Stimulated activated CD4-positive, alpha-beta T cell treated with anti-CD3 and anti-CD28 coated beads, Interleukin-2, amount 100 ng/mL, for 48 hours (primary cell): ENCODE measurements at places on chromosomes 4 and X.

GRCh38 chr4:41197996-41198395 is 16.3 kb downstream of the APBB2 start:
- no peak for DNase-seq

- no peak for DNase-seq
Observed at GRCh38 chr4:153646978-153647377, 37.1 kb upstream of the TLR2 start.

GRCh38 chr4:52116641-52117040 is 65.5 kb downstream of the SPATA18 start:
- DNase-seq, result no peak

DNA sequence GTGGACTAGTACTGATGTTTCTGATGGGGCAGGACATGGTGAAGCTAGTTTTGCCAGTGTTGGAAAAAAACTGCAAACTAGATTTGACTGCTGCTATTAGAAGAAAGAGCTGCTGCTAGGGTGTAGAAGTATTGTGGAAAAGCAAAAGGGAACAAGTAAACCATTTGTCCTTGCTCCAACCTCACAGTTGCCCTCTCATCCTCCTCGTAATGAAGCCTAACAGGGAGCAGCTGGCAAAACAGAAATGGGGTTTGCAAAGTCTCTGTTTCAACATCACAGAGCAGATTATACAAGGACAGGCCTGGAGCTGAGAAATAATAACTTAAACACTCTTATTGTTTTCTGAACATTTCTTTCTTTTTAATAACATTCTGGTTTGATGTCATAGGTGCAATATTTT is 346.2 kb downstream of the MAGEB5 start:
- no peak for DNase-seq

- DNase-seq, result no peak
Observed at GRCh38 chr4:167785523-167785922, 306.8 kb upstream of the ANXA10 start.

GRCh38 chrX:31747411-31747810 is 675.6 kb upstream of the FTHL17 start:
- no peak for DNase-seq

GRCh38 chr4:98608356-98608755 is 50.1 kb downstream of the TSPAN5 start:
- no peak for DNase-seq

DNA sequence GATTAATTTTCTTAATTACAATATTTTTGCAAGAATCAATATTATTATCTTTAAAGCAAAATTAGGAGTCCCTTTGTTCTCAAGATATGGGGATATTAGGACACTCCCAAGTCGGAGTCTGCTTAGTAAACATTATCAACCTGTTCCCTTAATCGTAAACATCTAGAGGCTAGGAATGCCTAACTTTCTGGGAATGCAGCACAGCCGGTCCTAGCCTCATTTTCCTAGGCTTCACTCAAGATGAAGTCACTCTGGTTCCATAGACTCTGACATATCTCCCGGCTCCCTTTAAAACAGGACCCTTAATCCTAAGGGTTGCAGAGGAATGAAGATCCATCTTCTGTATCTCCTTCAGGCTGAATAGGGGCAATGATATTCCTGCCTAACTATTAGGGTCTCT is 367.6 kb downstream of the GPM6A start:
- no peak for DNase-seq

GRCh38 chrX:150887906-150888465 is 10.5 kb downstream of the CD99L2 start:
- DNase-seq, result no peak

DNA sequence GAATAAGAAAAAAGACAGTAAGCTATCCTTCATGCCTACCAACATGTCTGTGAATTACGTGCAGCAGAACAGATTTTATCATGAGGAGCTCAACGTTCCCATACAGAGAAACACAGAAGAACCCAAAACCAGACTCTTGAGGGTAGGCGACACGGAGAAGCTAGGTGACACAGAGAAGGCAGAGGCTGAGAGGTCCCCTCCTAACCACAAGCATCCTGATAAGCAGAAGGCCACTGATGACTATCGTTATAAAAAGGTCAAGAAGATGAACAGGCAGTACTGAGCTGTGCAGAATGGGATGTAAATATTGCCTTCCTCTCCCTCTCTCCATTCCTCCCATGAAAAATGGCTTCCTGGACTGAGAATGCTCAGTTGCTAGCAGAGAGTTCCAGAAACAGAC is 350.2 kb upstream of the BOD1L1 start:
- no peak for DNase-seq

DNA sequence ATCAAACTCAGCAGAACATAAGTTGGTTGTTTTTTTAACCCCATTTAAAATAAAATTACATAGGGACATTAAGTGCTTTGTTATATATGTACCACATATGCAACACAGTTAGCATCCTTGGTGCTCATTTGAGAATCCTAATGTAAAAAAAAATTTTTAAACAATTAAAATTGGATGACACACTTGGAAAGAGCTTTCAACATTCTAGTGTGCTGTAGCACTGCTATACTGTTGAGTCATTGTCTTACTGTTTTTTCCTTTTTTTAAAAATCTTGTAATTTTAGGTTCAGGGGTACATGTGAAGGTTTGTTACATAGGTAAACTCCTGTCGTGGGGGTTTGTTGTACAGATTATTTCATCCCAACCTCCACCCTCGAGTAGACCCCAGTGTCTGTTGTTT is 12.8 kb downstream of the THAP9 start:
- DNase-seq, result no peak

DNA sequence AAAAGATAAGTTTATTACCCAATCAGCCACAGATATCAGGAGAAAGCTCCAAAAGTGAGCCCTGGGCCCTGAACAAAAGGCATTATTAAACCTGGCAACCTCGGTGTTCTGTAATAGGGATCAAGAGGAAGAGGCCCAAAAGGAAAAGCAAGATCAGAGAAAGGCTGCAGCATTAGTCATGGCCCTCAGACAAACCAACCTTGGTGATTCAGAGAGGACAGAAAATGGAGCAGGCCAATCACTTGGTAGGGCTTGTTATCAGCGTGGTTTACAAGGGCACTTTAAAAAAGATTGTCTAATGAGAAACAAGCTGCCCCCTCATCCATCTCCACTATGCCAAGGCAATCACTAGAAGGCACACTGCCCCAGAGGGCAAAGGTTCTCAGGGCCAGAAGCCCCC is 75.7 kb downstream of the AGTR2 start:
- no peak for DNase-seq

DNA sequence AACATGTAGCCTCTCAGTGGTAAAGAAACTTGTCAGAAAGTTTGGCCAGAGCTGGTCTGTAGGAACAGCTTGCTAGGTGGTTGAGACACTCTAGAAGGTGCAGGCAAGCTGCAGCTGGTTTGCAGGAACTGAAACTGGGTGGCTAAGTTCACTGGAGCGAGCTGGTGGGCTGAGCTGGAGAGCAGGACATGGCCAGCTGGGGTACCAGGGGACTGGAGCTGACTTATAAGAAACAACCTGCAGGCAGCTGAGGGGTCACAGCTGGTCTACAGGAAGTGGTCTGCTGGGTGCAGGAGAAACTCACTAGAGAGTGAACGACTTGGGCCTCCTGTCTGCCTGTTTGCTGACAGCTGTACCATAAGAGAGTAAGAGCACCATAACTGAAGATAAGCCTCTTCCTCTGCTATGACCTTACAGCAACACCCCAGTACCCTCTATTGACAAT is 157.1 kb upstream of the LNX1 start:
- no peak for DNase-seq

DNA sequence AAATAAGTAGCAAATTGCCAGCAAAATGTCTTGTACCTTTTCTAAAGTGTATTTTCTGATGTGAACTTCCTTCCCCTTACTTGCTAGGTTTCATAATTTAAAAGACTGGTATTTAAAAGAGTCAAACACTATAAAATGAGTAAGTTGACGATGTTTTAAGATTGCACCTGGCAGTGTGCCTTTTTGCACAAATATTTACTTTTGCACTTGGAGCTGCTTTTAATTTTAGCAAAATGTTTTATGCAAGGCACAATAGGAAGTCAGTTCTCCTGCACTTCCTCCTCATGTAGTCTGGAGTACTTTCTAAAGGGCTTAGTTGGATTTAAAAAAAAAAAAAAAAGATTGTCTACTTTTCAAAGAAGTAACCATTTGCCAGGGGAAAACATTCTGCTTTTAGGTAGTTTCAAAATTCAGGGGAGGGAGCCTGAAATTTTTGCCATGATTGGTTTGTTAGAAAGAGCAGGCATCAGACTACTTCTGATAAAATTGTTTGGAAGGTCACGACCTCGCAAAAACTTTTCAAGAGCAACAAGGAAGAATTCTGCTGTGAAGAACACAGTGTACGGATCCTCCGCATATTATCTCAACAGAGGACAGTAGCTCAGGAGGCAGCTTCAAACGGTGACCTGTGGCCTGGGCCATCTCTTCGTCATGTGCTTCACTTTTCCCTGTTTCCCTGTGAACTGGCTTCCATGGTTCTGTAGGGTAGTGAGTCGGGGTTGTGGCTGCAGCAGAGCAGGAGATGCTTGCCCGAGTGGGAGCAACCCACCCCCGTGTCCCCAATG is 66.1 kb downstream of the CDS1 start:
- DNase-seq, result no peak

DNA sequence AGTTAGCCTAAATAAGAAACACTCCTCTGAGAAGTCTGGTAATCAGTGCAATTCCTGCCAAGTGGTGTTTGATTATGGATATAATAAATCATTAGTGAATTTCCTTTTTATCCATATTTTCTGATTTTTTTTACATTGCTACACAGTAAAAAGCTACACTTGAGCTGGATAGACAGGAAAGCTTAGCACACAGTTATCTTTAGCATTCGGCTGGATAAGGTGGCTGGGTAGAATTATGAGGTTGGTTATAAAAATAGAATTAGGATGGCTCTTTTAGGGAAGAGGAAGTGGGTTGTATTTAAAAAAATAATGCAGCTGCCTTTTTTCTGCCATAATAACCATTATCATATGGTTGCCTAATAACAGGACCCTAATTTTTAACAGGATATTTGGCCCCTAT is 460.6 kb downstream of the NAF1 start:
- DNase-seq, result no peak

- DNase-seq, result no peak
Observed at GRCh38 chr4:966266-967112, 6.9 kb downstream of the DGKQ start.

- DNase-seq, result no peak
Observed at GRCh38 chrX:22746081-22746480, 253.7 kb upstream of the DDX53 start.

- no peak for DNase-seq
Observed at GRCh38 chrX:40004921-40005291, 92.9 kb downstream of the BCOR start.

GRCh38 chr4:80197601-80198440 is 518 bp downstream of the PRDM8 start:
- DNase-seq, result no peak

DNA sequence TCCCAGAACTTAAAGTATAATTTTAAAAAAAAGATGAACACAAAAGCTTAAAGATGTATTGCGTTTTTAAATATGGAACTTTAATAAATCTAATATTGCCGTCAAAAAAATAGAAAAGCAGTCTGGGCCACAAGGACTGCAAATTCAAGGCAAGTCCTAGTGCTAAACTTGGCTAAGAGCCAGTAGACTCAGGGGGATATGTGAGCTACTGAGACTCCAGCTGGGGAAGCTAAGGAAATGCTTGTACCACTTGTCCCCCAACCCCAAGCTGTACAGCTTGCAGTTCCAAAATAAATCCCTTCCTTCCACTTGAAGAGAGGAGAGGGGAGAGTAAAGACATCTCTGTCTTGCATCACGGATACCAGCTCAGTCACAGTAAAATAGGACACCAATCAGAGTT is 290.8 kb upstream of the FGF13 start:
- DNase-seq, result no peak

DNA sequence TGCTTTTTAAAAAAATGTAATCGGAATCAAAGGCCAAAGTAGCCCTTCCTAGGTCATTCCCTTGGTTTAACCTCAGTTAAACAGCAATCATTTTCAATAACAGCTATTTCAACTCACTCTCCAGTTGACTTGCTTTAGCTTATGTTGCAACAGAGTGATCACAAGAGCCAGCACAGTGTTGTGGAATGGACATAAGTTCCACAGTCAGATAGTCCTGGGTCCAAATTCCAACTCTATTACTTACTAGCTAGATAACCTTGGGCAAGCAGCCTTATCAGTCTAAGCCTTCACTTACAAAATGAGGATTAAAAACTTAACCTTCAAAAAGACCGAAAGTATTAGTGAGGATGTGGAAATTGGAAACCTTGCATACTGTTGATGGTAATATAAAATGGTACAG is 9.2 kb upstream of the GPC3 start:
- DNase-seq, result no peak

DNA sequence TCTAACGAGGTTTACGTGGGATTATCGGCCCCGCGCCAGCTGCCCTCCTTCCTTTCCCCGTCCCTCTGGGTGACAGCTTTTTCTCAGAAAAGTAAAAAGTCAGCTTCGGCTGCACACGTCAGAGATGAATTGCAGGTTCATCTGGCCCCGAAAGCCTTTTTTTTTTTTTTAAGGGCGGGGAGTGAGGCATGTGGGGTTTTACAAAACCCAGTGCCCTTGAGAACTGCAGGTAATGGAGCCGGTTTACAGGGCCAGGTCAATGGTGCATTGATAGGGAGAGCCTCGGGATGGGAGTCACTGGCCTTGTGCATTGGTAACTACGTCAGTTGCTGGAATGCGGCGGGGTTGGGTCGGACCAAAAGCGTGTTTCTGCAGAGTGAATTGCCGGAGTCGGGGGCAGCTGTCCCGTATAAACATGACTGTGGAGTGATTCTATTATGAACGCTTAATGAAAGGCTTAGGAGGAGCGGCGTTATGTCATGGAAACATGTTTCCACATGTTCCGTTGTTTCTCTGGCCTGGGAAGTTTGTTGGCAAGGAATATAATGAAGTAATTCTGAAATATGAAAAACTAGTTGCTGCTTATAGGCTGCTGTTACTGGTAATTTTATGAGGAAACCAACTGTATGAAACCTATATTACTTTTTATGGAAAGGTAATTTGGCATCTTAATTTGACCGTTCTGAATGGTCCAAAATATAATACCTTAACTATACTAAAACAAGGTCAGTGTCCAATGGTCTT is 1.1 kb downstream of the HSPA4L start:
- no peak for DNase-seq

DNA sequence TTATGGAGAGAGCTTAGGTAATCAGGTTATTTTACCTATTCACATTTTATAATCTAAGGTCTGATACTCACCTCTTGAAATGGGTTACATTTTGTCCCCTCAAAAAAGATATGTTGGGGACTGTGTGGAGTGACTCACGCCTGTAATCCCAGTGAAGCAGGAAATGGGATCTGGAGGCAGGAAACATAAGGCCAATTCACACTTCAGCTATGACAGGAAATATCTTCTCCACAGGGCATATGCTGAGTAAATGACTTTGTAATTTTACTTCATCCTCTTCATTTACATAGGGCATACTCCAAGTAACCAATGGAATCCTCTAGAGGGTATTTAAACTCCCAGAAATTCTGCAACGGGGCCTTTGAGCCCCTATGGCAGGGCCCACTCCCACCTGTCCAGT is 54.8 kb upstream of the ZMAT1 start:
- DNase-seq, result no peak

- no peak for DNase-seq
Observed at GRCh38 chr4:113288696-113289095, 239.2 kb downstream of the ANK2 start.

GRCh38 chr4:166657261-166657660 is 577.0 kb downstream of the SPOCK3 start:
- no peak for DNase-seq
